Stimulated activated naive CD4-positive, alpha-beta T cell treated with Interleukin-2 at 50 U/mL for 16 hours (primary cell): ENCODE measurements at places on chromosomes 6 and 20.

GRCh38 chr6:149699150-149699549 is 18.8 kb downstream of the LATS1 start:
- DNase-seq: no peak

GRCh38 chr6:38352636-38353035 is 287.1 kb downstream of the BTBD9 start:
- DNase-seq: no peak

DNA sequence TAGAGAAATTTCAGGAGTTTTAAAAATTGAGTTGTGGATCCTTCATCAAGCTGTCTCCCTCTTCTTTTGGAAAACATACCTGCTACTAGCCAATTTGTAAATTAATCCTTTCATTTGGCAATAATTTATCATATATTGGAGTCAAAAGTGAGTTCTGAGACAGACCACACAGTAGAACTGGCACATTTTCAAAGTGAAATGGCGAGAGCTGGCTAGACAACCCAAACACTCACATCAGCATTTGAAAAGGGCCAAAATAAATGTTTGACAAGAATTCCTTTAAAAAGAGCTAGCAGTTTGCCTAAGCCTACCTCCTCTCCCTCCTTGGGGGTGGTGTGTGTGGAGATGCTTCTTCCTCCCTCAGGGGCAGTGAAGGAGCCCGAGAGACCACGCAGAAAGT is 47.9 kb upstream of the KCNK16 start:
- DNase-seq: no peak

GRCh38 chr6:20253021-20253420 is 40.8 kb upstream of the MBOAT1 start:
- DNase-seq: no peak

DNA sequence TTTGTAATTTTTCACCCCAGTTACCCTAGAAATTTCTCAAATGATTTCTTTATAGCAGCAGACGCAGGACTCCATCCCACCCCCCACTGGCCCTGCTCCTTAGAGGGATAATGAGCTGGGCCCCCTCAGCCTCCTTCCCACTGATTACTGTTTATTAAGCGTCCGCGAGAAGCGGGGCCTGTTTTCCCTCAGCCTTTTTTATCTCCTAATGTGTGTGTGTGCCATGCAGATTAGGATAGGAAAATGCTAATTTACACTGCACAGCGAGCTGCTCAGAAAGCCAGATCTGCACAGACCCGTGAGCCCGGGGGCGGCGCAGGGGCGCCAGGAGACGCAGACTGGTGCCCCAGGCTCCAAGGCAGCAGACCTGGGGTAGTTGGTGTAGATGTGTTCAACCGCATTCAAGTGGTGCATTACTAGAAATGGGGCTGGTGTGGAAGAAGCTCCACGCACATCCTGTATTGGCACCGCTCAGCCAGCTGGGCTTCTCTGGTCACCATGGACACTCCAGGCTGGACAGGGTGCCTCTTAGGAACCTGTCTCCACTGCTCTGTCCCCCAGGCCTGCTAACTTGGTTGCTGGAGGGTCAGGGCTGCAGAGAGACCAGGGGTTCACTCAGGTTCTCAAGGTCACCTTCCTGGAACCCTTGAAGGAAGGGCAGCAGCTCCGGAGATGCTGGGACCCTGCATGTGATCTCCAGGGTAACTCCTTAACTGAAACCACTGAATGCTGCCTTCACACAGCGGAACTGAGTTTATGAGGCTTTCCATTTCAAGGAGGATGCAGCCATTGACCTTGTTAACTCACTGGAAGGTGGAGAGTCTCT is 256.3 kb downstream of the ERMARD start:
- no peak for DNase-seq

DNA sequence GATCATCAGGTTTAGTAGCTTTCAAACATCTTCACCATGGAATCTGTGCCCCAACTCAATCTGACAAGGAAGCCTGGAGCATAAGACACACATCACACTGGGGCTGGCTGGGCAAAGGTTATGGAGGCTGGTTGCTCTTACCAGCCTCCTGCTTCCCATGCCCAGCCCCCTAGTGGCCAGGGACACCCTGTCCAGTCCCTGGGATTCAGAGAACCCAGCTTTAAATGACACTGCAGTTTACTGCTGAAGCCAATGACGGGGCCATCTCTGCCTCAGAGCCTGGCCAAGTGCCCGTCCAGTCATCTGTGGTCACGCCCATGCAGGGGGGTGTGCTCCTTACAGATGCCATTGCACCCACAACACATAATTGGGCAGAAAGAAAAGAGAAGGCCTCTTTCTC is 272.9 kb downstream of the SMOC2 start:
- DNase-seq: no peak

DNA sequence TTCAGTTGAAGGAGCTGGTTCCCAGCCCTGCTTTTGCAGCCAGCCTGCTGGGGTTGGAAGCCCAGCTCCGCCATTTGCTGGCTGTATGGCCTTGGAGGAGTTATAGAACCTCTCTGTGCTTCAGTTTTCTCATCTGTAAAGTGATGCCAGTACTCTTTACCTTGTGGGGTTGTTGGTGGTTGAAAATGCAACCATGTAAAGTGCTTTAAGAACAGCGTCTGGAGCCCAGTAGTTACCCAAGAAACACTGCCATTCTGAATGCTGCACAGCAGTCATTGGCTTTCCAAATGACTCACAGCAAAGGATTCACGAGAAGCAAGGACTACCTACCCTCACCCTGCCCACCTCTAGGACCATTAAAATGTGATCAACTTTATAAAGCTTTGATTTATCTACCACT is 154.4 kb downstream of the F13A1 start:
- DNase-seq: no peak

DNA sequence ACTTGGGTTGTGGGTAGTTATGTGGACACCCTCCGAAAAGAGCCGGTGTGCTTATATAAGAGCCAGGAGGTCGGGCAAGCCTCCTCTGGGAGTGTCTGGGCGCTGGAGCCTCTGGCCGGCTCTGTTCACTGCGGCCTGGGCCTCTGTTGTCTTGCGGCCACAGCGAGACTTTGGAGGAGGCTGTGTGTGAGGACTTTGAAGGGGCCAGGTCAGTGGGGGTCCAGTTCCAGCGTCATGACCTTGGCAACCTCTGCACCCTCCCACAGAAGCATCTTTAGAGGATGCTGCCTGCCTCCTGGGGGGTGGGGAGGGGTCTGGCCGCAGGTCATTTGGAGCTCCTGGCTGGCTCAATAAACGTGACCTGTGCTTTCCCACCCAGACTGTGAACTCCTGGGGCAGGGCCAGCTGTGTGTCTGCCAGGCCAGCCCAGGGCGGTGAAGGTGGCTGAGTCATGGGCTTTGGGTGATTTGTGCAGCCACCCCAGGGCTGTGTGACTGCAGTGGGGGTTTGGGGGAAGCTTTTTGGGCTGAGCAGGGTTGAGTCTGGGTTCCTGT is 1.2 kb downstream of the TCEA2 start:
- DNase-seq: no peak

GRCh38 chr6:124819346-124819745 is 142.9 kb upstream of the RNF217 start:
- no peak for DNase-seq

DNA sequence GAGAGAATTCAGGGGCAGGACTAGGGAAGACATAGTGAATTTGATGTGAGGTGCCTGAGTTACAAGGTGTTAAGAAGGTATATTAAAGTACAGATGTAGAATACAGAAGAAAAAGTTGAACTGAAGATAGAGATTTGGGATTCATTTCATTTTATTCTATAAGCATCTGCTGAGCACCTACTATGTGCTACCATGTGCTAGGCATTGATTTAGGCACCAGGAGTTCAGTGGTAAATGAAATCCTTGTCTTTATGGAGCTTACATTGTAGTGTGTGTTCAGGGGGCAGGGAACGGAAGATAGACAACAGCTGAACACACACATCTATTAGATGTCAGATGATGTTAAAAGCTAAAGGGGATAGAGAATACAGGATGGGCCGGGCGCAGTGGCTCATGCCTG is 2.8 kb downstream of the RSPH9 start:
- no peak for DNase-seq

GRCh38 chr20:4444404-4444803 is 277.3 kb upstream of the PRND start:
- no peak for DNase-seq

DNA sequence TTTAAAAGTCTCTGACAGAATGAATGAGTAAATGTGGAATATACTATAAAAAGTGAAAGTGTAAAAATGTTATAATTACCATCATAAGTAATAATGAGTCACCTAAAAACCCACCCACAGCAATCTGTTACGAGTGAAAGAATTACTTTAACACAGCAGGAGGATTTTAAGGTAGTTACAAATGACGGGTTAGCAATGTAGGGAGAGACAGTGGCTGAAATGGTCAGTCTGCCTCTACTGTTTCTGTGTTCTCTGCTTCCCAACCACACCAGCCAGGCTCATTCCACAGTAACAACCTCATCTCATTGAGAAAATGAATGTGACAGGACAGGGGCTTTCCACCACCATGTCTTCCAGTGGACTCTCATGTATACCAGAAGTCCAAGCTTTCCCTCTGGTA is 124.4 kb upstream of the KCNK16 start:
- no peak for DNase-seq

- DNase-seq: no peak
These were observed 245.4 kb upstream of the PREP start for GRCh38 chr6:105648276-105648675.

GRCh38 chr6:142953373-142954273 is 8.6 kb upstream of the HIVEP2 start:
- no peak for DNase-seq

DNA sequence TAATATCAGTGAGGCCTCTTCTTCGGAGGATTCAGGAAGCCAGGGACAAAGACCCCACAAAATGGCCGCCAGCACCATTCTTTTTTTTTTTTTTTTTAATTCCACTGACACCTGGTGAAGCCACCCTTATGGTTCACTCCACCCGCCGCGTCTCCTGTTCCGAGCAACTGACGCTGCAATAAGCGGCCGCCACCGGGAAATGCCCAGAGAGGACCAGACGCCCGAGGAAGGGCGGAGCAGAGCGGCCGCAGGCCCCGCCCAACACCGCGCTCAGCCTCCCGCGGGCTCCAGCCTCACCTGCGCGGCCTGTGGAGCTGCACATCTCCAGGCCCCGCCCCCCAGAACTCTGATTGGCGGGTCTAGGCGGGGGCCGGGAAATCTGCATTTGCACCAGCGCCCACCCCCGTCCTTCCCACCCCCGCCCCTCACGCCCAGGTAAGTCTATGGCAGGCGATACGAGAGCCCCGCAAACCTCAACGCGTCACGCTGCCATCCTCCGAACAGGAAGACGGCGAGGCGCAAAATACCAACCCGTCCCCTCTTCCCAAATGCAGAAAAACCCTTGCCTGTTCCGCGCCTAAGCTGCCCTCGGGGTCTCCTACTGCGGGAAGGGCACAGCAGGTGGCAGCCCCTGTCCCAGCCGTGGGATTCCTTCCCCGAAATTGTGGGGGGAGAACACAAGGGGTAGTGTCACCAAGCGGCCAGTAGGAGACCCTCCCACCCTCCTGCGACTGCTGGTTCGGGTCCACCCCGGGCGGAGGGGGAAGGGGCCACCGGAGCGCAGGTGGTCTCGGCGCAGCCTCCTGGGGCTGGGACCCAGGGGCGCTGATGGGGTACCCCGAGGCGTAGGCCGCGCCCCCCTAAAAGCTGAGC is 960 bp downstream of the ATP9A start:
- DNase-seq: peak; percentile 3

DNA sequence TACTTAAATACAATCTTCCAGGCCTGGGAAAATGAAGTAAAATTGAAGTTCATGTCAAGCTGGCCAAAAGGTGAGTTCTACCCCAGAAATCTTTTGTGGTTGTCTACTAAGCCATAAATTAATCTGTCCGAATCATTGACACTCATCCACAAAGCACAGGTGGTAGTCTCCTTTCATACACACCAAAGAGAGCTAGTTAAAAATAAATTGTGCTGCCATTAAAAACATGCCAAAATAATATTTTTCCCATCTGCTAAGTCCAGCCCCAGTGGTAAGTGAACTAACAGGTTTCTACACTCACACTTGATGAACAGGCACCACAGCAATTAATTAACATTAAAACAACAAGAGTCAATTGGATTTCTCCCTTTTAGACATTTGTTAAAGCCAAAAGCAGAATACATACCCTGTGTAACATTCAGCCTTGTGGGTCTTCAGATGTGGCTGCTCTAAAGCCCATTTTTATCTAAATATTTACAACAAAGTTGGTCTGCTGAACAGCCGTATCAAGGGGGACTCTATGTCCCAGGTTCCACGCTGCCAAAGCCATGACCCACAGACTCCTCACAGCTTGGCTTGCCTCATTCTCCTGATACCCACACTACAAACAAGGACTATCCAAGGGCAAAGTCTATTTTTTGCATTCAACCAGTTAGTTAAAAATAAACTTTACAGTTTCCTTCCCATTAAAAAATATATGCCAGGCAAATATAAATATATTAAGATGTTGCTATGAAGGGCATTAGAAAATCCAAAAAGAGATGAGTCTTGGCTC is 490.4 kb downstream of the BMP2 start:
- DNase-seq: no peak

DNA sequence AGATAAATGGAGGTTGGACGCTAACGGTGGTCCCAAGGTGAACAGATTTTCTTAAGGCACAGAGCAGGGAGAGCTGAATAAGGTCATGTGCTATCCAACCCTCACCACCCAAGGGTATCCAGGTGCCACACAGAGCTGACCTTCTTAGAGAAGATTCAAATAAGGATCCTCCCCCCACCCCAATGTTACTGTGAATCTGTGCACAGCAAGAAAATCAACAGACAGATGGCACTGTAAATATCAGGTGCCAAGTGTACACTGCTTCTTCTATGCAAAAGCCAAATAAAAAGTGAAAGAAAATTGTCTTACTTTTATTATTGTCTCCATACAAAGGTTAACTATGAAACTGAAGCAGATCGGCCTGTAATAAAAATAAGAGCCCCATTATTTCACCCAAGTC is 96.9 kb downstream of the PAK5 start:
- DNase-seq: no peak

- no peak for DNase-seq
These were observed 6.6 kb upstream of the ZBTB22 start for GRCh38 chr6:33324125-33324524.

DNA sequence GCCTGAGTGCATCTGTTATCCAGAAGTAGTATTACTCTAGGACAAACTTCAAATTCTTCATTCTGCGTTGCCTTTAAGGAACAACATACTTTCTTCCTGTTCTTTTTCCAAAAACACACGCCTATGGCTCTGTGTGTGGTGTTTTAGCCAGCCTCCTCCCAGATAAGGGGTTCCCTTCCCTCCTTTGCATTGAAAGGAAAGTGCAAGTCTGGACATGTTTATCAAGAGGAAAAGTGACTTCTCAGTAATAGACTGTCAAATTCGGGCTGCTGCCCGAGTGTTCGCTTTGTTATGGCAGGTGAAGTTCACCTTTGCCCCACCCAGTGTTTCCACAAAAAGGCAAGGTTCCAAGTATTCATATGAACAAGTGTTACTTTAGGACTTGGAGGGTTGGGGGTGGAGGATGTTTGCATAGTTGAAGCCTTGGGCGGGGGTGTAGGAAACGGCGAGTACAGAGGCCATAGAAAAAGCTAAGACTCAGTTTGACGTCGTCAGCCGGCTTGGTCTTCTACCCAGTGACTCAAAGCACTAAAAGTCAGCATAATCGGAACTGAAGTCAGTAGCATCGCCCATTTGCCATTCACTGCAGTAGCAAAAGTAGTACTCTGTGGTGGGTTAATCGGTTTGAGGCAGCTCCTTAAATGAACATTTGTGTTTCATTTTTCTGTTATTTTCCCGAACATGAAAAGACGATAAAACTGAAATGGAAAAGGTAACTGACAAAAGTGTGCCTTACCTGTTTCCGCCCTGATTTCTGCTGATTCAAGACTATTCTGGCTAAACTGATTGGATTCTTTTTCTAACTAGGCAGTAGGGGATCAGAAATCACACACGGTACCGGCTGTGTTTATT is 12.5 kb downstream of the PRDM1 start:
- peak; percentile 87 for DNase-seq

- no peak for DNase-seq
These were observed 150.7 kb upstream of the PRDM1 start for GRCh38 chr6:105935416-105935815.

GRCh38 chr20:24910461-24910860 is 38.6 kb upstream of the CST7 start:
- no peak for DNase-seq
